Breast epithelium (tissue), 4 donors: ENCODE measurements at places on chromosomes 7 and 10. TPM values are rescaled to one million over a fixed set of nuclear protein-coding genes. Genes with fewer than 3 reads are reported as not detected.

DNA sequence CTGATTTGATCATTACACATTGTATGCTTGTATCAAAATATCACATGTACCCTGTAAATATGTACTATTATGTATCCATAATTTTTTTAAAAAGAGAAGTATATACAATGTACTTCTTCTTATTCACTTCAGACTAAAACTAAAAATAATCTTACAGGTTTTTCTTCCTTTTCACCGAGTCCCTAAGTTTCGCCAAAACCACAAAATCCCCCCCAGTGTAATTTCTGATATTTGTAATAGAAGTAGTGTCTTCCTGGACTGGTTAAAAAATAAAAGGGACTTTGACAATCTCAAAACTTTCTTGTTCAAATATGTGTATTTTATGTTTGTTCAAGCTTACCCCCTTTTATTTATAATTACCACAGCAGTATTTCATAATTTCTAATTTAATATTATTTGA is 23.9 kb downstream of the EPC1 start:
- no peak for DNase-seq

GRCh38 chr7:29809533-29810155 is 3.3 kb downstream of the WIPF3 start:
- no peak for DNase-seq

- DNase-seq = no peak
These were observed 59.1 kb upstream of the ZNF32 start for GRCh38 chr10:43707770-43708169.

DNA sequence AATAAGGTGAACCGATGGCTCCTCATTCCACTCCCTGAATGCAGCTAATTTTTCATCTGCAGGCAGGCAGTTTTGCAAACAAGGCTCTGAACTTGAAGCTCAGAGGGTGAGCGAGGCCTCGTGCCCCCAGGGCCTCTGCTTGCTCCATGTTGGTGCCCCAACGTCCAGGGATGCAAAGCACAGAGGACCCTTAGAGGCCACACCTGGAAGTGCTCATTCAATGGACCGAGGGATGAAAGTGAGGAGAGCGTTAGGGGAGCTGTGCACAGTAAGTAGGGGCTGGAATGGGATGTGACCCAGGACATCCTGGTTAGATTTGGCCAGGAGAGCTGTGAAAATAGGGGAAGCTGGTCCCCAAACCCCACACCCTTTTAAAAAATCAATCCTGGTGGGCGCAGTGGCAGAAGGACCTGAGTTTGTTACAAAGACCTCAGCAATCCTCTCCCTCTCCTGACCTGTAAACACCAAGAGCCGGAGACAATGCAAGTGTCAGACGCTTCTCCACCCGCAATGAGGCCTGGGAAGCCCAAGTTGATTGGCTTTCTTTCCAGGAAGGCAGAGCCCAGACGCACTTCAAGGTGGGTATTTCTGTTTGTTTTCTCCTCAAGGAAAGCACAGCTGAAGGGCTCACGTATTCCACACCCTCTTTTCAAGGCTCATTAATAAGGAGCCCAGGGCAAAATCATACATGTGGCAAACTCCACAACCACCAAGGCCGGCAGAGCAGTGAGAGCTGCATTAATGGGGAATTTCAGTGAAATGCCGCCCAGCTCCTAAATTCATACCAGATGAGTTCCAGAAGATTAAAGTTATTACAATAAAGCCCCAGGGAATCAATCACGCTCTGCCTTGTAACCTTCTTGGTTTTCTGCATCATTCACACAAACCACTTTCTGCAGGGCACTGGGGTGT is 14.1 kb upstream of the CXCL12 start:
- no peak for DNase-seq

DNA sequence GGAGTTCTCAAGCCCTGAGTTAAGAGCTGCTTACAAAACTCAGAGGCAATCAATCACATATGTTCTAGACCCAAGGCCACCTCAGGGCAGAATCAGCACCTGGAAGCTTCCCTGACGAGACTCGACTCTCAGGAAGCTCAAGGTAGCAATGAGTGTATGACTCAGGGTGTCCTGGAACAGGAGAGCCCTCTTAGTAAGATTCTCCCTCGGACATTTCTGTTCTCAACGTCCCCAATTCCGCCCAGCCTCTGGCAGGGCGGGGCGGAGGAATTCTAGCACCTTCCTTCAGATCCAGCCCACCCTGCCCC is 39.6 kb upstream of the PROSER2 start:
- no peak for DNase-seq

- DNase-seq = no peak
These were observed 159.9 kb upstream of the MGMT start for GRCh38 chr10:129307141-129307540.

The NPY gene
- total RNA-seq = not detected

DNA sequence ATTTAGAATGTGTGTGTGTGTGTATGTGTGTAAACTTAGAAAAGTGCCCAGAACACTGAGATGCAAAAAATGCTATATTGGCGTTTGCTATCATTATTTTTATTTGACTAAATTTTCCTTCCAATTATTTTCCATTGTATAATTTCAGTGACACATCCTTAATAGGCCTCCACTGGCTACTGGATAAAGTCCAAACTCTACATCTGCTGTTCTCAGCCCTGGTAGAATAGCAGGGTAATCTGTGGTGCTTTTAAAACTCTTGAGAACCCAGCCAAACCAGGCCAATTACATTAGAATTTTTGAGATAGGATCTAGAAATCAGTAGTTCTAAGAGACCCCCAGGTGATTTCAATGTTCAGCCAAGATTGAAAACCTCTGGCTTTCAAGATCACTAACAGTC is 66.4 kb downstream of the ZNF503 start:
- DNase-seq = no peak

- DNase-seq = peak; percentile 28
These were observed 637 bp downstream of the HSPA14 start for GRCh38 chr10:14838582-14839304.

GRCh38 chr7:47190462-47190861 is 391.4 kb downstream of the TNS3 start:
- no peak for DNase-seq

The TM9SF3 gene
- total RNA-seq = 116 TPM

GRCh38 chr7:118863966-118864365 is 639.5 kb downstream of the ANKRD7 start:
- DNase-seq = no peak

DNA sequence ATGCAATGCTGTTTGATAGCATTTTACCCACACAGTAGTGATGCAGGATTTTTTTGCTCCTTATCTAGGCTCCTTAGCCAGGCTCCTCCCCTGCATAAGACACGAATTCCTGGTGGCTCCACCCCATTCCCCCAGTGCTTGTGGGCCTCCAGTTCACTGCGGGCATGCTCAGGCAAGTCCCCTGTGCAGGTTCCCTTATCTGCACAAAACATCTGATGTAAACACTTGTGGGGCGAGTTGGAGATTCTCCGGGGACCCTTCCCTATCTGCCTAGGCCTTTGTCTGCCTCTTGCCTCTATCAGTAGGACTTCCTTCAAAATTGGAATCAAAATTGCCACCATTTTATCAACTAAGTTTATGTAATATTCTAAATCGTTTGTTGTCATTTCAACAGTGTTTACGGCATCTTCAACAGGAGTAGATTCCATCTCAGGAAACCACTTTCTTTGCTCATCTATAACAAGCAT is 5.4 kb upstream of the STK17A start:
- no peak for DNase-seq

- DNase-seq = peak; percentile 45
These were observed at the start of gene BLVRA for GRCh38 chr7:43758029-43758821. Gene BLVRA, plus strand, starts transcription at chr7:43758680. Its CDS starts 12,479 bp downstream, at chr7:43771159.

GRCh38 chr10:69956741-69957230 is 95.9 kb upstream of the MACROH2A2 start:
- DNase-seq = no peak

- no peak for DNase-seq
These were observed 98.6 kb downstream of the ARID5B start for GRCh38 chr10:62000037-62000603.
